NCI-H2107 (cell line): ENCODE measurements at places on chromosomes 11 and 22.
A peak's percentile ranks its signal among the peaks of the same experiment; 100 is the strongest.

- DNase-seq = no peak
Observed at GRCh38 chr11:71355281-71355680, 92.9 kb downstream of the DHCR7 start.

- no peak for DNase-seq
Observed at GRCh38 chr11:96215826-96216225, 127.2 kb downstream of the MAML2 start.

DNA sequence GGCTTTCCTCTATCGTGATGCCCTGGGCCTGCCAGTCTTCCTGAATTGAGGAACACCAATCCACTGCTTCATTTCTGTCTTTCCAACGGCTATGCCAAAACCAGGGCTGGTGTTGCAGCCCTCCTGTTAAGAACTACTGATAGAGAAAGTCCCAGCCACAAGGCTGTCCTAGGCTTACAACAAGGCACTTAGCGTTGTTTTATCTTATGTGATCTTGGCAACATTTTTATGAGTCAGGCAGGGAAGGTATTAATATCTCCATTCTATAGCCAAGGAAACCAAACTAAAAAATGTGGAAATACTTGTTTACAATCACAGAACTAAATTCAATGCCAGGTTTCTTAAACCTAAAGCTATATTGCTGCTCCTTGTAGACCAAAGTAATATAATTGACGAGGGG lies 89.9 kb upstream of the AMOTL1 start:
- DNase-seq = no peak

- DNase-seq = no peak
Observed at GRCh38 chr11:111697933-111698371, 68.2 kb downstream of the PPP2R1B start.

DNA sequence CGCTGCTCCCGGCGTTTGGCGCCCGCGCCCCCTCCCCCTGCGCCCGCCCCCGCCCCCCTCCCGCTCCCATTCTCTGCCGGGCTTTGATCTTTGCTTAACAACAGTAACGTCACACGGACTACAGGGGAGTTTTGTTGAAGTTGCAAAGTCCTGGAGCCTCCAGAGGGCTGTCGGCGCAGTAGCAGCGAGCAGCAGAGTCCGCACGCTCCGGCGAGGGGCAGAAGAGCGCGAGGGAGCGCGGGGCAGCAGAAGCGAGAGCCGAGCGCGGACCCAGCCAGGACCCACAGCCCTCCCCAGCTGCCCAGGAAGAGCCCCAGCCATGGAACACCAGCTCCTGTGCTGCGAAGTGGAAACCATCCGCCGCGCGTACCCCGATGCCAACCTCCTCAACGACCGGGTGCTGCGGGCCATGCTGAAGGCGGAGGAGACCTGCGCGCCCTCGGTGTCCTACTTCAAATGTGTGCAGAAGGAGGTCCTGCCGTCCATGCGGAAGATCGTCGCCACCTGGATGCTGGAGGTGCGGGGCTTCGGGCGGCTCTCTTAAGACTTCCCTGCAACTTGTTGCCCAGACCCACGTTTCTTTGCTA lies at the start of gene CCND1:
Gene CCND1, plus strand, starts transcription at position 162 of the 587 bp plus-strand sequence. Its CDS starts 158 bp downstream, at position 320.
- no peak for DNase-seq

DNA sequence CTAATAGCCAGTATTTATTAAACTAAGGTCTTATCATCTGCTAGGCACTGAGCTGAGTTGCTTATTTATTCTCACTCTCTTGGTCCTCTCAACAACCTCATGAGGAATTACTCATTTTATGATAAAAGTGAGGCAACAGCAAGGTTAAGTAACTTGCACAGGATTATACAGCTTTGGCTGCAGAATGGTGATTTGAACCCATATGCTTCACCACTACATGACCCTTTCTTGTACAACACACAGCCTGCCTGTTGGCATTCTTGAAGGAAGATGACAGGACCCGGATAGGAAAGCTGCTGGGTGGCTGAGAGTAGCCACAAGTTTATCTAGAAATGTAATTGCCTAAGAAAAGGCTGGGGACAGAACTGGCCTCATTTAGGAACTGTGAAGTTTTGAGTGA lies 5.3 kb upstream of the PARVA start:
- DNase-seq = no peak

- no peak for DNase-seq
Observed at GRCh38 chr11:96647621-96648020, 257.8 kb downstream of the JRKL start.

- no peak for DNase-seq
Observed at GRCh38 chr11:43934601-43935423, 7.6 kb upstream of the C11orf96 start.

GRCh38 chr22:46355996-46356471 lies 20.5 kb downstream of the TRMU start:
- no peak for DNase-seq

- peak; percentile 24 for DNase-seq
Observed at GRCh38 chr11:18802381-18803257, 11.0 kb upstream of the PTPN5 start.

GRCh38 chr11:96026310-96026709 lies 102.4 kb upstream of the MTMR2 start:
- no peak for DNase-seq

DNA sequence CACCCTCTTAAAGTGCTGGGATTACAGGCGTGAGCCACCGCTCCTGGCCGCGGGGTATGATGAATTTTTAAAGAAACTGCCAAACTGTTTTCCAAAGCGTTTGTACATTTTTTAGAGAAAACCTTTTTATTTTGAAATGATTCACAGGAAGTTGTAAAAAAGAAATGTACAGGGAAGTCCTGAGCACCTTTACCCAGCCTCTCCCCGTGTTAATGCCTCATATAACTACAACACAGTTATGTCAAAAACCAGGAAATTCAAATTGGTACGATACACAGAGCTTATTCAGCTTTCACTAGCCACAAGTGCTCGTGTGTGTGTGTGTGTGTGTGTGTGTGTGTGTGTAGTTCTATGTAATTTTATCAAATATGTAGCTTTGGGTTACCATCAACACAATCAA lies 7.0 kb upstream of the FAM118A start:
- no peak for DNase-seq

DNA sequence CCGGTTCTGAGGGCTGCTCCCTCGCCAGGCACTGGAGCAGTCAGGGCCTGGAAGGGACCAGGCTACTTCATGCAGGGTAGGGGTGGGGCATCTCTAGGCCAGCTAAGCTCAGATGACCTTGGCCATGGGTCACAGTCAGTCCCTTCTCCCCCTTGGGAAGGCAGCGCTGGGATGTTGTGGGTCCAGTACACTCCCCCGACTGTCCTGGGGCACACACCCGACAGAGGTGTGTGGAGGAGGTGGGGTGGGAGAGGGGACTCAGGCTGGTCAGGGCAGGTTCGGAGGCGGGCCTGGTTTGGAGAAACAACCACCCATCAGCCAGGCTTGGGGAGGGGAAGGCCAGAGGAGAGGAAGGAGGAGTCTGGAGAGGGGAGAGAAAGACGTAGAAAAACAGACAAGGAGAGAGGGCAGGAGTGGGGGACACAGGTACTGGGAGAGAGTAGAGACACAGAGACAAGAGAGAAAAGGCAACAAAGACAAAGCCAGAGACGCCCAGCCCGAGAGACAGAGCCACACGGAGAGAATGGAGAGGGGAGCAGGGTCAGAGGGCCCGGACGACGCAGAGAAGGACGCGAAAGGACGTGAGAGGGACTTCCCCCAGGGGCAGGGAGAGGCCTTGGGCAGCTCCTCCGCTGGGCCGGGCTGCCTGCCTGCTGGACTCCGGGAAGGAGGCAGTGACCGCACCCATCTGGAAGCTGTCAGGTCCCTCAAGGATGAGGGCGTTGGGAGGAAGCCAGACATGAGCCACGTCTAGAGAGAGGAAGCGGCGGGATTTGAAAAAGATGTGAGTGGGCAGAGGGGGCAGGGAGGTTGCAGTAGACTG lies 30.6 kb upstream of the TSKU start:
- DNase-seq = no peak

GRCh38 chr11:91788764-91789163 lies 435.9 kb upstream of the FAT3 start:
- no peak for DNase-seq

DNA sequence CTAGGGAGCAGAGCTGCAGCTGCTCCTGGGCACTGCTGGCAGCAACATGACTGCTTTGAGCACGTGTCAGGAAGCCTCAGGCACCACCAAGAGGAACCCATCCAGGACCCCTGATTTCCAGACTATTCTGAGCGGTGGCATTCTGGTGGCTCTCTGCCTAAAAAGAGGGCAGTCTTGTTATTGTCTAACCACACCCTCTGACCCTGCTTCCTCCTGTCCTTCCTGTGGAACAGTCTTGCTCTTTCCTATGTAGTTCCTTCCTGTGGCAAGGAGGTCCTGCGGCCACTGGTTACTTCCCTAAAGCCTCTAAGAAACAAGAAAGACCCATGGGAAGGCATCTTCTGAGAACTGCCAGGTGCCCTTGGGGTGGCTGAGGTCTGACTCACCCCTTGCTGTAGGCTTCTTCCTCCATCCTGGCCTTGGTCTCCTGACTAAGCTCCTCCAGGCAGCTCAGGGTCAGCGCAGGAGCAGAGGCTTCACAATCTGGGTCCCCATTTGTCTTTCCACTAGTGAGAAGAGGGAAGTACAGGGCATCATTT lies 13.1 kb upstream of the LYVE1 start:
- no peak for DNase-seq

DNA sequence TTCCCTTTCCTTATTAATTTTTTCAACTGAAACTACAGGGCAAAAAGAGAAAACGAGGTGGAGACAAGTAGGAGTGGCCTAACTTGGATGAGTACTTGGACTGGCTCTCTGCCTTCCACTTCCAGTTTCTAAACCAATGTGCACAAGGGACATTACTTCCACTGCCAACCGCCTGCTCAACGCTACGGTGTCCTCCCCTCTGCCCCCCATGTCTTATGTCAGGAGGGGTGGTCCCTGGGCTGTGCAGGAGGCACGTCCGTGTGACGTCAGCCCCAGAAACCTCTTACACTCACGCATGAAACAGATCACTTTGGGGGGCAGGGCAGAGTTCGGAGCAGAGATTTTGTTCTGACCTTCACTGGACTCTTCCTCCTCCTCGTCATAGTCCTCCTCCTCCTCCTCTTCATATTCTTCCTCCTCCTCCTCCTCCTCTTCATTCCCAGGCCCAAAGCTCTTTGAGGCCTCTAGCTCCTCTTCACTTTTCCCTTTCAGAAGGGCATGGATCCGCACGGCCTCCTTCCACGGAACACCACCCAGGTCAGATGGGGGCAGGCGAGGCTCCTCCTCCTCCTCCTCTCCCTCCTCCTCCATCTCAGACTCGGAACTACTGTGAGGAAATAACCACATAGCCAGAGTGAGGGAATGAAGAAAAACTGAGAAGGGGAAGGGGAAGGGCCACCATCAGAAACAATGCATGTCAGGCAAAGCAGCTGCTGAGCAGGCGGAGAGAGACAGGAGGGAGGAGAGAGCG lies 57.4 kb upstream of the BID start:
- no peak for DNase-seq

DNA sequence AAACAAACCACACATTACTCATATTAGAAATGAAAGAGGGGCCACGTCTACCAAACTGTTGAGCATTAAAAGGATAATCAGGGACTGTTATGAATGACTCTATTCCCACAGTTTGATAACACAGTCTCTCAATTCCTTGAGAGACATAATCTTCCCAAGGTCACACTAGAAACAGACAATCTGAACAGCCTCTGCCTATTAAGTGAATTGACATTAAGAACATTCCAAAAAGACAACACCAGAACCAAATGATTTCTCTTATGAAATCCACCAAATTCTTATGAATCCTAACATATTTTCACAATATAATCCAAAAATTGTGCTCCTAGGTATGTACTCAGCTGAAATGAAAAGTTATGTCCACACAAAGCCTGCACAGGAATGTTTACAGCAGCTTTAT lies 4.6 kb downstream of the RFPL1 start:
- no peak for DNase-seq

GRCh38 chr11:105862736-105863367 lies 159.2 kb downstream of the MSANTD4 start:
- DNase-seq = peak; percentile 1

DNA sequence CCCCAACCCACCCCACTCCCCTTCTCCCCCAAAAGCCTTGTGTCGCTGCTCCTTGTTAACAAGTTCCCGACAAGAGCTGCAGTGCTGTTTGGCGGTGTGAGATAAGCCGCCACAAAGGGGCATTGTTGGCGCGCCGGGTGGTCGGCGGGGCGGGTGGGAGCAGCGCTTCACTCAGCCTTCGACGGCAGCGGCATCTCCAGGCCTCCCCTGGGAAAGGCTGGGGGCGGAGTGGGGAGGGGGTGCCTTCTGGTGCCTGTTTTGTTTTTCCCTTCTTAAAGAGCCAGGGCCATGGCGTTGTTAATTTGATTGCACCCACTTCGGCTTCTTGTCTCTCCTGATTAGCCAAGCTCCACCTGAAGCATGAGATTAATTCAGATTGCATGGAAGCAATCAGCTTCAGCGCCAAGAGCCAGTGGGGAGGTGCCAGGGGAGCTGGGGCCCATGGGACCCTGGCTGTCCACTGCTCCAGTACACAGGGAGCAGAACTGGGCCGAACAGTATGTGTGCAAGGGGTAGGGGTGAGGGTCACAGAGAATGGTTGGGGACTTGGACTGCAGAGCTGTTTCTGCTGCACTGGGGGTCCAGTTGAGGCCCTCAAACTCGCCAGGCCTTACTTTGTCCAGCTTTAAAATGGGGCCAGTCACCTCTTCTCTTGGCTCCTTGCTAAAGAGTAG lies 165.1 kb downstream of the CEP164 start:
- DNase-seq = no peak

- no peak for DNase-seq
Observed at GRCh38 chr11:37450613-37451012, 852.6 kb upstream of the RAG2 start.

GRCh38 chr11:92204731-92205130 lies 19.9 kb upstream of the FAT3 start:
- DNase-seq = no peak

- DNase-seq = no peak
Observed at GRCh38 chr11:130825561-130825960, 90.7 kb downstream of the SNX19 start.

DNA sequence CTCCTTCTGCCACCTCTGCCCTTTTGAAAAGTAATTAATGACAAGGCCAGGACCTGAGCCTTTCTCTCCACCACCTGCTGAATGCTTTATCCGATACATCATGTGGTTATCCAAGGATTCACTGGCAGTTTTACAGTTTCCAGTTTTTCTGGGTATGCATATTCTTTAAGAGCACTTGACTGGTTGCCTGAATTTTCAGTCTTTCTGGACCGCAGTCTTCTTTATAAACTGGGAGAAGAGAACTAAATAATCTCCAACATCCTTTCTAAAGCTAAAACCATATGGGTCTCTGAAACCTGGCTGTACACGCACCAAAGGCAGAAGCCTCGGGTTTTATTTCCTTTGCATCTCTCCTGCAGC lies 65.1 kb downstream of the BTG4 start:
- no peak for DNase-seq

GRCh38 chr22:35660291-35661127 lies 12.3 kb downstream of the APOL6 start:
- no peak for DNase-seq

DNA sequence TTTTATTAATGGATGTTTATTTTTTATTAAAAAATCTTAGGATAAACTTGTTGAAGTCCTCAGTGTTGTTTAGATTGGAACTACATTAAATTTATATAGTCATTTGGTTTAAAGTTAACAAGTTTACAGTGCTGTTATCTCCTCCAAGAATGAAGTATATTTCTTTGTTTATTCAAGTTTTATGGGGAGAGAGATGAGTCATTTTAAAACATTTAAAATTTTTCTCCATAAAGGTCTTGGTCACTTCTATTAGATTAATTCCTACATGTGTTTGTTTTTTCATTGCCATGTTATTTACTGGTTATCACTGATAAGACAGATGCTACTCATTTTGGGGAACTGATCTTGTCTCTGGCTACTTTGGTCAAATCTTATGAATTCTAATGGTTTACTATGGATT lies 429.6 kb downstream of the METTL15 start:
- no peak for DNase-seq
